Left renal pelvis (tissue), 4 donors: ENCODE measurements at places on chromosomes 6 and 20. TPM values are rescaled to one million over a fixed set of nuclear protein-coding genes. Genes with fewer than 3 reads are reported as not detected.

- no peak for DNase-seq
Observed at GRCh38 chr6:152478377-152479010, 158.7 kb downstream of the SYNE1 start.

- DNase-seq, result no peak
Observed at GRCh38 chr20:10360878-10361277, 73.1 kb downstream of the MKKS start.

DNA sequence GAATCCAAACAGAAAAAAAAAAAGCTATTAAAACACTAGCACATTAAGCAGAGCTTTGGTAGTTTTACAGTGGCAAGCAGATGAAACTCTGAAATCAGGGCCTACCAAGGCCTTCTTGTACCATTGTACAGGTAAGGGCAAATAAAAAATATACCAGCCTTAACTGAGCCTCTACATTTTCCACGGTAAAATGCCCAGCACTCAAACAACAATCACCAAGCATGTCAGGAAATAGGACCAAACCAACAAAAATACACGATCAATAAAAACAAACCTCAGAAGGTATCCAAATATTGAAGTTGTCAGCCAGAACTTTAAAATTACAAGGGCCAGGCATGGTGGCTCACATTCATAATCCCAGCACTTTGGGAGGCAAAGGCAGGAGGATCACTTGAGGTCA, 18.3 kb downstream of the TRERF1 start:
- no peak for DNase-seq

GRCh38 chr6:2688401-2689064, 62.2 kb downstream of the MYLK4 start:
- no peak for DNase-seq

Gene CENPW
- polyA plus RNA-seq, result 31.5 TPM

Gene MAD2L1BP
- polyA plus RNA-seq, result 28.7 TPM
